Neuronal stem cell (in vitro differentiated cells): ENCODE measurements at places on chromosomes 2 and 18.

GRCh38 chr18:40577239-40577980 is 1377.6 kb upstream of the PIK3C3 start:
- DNase-seq: no peak

GRCh38 chr18:13405305-13406038 is 186.9 kb downstream of the LDLRAD4 start:
- no peak for DNase-seq

- no peak for DNase-seq
These were observed 191.7 kb upstream of the SPHKAP start for GRCh38 chr2:228373191-228373590.

GRCh38 chr2:61263830-61264229 is 101.8 kb downstream of the C2orf74 start:
- DNase-seq: no peak

DNA sequence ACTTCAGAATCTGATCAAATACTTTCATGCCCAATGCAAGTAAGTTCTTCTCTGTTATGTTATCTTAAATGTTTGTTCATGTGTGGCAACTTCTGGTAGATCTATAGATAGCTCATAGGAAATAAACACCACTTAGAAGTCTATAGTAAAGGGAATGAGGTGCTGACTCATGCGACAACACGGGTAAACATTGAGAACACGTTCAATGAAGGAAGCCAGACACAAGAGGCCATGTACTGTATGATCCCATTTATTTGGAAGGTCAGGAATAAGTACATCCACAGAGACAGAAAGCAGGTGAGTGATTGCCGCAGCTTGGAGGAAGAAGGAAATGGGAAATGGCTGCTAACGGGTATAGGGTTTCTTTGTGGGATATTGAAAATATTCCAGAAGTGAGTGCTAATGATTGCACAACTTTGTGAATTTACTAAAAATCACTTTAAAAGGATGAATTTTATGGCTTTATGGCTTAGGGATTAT is 95.4 kb downstream of the ITGB1BP1 start:
- DNase-seq: no peak

DNA sequence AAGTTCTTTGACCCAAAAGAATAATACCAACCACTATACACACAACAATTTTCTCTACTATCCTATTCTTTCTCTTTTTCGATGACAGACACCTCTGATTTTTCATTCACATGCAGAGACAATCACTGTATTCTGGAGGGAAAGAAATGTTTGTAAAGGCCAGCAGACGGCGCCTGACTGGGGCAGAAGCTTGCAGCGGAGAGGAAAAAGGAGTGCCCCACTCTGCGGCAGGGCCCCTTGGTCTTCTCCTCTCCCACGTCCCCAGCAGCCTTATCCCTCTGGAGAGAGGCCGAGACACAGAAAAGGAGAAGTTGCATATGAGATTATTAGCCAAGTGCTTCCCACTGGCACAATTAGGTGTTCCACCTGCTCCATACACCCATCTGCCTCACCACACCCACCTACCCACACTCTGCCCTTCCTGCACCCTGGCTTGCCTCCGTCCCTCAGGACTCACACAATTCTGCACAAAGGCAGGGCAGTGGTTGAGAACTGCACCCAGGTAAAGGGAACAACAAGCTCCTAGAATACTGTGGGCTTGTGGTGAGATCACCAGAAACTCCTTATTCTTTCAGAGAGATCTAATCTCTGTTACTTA is 687.3 kb downstream of the NRXN1 start:
- DNase-seq: no peak

- no peak for DNase-seq
These were observed 28.0 kb upstream of the LTBP1 start for GRCh38 chr2:32918774-32919173.

DNA sequence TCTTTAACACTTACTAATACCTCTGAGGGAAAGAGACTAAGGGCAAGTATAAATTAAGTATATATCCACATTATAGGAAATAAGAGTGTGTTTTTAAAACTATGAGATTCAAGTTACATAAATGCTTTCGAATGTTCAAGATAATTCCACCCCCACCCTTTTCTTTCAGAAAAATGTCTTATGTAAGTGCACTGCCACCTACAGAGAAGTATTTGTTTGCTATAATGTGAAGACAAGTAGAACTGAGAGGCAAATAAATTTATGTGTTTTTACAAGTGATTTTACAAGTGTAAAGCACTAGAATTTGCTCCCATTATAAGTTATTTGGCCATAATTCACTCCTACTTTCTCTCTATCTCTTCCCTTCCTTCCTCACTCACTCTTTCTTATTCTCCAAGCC is 99.9 kb upstream of the CRACDL start:
- DNase-seq: no peak

- no peak for DNase-seq
These were observed 72.7 kb downstream of the NYAP2 start for GRCh38 chr2:225472161-225472560.

- no peak for DNase-seq
These were observed 15.6 kb downstream of the SLC4A3 start for GRCh38 chr2:219643084-219643473.
